ENCODE measurements at places on chromosomes 5 and 9. TPM values are rescaled to one million over a fixed set of nuclear protein-coding genes. Genes with fewer than 3 reads are reported as not detected.

DNA sequence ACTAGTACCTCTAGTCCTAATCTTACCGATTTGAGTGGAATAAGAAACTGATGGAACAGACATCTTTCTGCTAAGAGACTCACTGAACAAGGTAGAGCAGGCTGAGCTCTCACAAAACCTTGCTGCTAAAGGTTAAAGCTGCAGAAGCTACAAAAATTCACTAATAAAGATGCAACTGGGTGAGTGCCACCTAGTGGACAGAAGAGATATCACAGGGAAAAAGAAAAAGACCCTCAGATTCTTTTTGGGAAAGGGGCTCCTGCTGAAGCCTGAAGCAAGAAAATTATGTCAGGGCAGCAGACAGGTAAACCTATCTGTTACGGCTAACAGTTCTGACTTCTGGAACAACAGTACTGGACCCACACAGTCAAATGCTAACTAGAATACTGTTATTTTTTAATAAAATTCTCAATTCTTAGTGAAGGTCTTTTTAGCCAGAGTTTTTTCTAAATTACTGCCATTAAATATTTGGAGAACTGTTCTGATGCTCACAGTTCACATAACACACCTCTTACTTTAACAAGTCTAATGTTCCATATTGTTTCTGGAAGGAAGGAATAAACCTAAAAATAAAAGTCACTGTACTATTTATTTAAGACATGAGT is 51.2 kb downstream of the DIAPH1 start:
- peak; percentile 25 for DNase-seq

NIM1K gene
- total RNA-seq = 0.61 TPM

SYNPO gene
- total RNA-seq = not detected

- no peak for DNase-seq
Measured at GRCh38 chr9:99978221-99978620, 71.8 kb downstream of the STX17 start.

DNA sequence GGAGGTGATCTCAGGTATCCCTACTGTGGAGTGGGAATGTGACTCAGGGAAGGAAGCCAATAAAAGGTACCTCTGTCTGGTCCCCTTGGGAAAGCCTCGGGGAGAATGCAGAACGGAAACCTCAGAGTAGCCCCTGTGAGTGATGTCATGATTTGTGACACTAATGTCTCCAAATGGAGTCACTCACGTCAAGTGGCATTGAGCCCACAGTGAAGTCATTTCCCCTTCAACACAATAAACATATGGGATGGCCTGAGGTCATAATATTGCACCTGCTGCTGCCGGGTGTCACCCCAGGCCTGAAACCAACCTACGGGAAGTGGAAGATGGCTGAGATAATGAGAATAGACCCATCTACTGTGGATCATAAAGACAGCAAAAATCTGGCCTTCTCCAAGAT is 75.9 kb upstream of the GOLM1 start:
- DNase-seq = no peak
